Stimulated activated CD4-positive, alpha-beta T cell treated with anti-CD3 and anti-CD28 coated beads, Interleukin-15, amount 100 ng/mL, for 1 hour (primary cell): ENCODE measurements at places on chromosomes 3 and 15.
A peak's percentile ranks its signal among the peaks of the same experiment; 100 is the strongest.

GRCh38 chr15:70062321-70062956, 35.3 kb downstream of the TLE3 start:
- DNase-seq = no peak

DNA sequence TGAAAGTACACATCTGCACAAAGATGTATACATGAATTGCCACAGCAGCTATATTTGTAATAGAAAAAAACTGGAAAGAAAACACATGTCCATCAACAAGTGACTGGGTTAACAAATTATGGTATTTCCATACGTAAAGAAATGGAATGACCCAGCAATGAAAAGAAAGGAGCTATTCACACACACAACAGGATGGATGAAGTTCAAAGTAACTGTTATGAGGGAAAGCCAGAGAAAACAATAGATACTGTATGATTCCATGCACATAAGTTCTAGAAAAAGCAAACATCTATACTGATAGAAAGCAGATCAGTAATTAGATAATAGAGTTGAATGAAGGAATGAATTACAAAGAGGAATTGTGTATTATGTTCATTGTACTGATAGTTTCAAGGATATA, 152.0 kb downstream of the SCAPER start:
- no peak for DNase-seq

GRCh38 chr15:52765785-52766184, 24.4 kb downstream of the ONECUT1 start:
- no peak for DNase-seq

DNA sequence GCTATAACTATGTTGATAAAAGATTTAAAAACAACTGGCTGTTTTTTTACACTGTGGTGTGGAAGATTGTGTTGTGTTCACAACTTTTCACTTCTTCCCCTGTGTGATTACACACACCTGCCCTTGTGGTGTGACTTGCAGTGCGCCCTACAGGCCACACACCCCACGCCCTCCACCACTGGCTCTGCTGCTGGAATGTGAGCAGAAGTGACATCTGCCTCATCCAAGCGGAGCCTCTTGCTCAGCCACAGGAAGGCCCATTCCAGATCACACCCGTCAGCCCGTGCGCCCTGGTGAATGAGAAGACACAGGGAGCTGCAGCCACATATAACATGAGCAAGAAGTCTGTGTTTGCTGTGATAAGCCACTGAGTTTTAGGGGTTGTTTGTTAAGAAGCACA, 7.0 kb downstream of the CCR2 start:
- no peak for DNase-seq

GRCh38 chr15:91032919-91033803, 10.8 kb upstream of the VPS33B start:
- peak; percentile 22 for DNase-seq

- DNase-seq = no peak
These were observed 20.3 kb downstream of the ACAA1 start for GRCh38 chr3:38116471-38117162.

DNA sequence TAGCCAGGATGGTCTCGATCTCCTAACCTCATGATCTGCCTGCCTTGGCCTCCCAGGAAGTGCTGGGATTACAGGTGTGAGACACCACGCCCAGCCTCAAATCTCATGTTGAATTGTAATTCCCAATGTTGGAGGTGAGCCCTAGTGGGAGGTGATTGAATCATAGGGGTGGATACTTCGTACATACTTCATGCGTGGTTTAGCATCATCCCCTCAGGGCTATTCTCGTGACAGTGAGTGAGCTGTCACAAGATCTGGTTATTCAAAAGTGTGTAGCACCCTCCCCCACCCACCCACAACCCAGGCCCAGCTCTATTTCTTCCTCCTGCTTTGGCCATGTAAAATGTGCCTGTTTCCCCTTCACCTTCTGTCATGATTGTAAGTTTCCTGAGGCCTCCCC, 236.9 kb upstream of the IL12A start:
- no peak for DNase-seq
